Activated T-cell treated with anti-CD3 and anti-CD28 coated beads, Interleukin-2, amount 50 U/mL, for 1 hour (primary cell): ENCODE measurements at places on chromosomes 5 and 9.

GRCh38 chr9:2066312-2067273, 51.4 kb downstream of the SMARCA2 start:
- DNase-seq: no peak

- DNase-seq: no peak
These were observed 234.6 kb downstream of the CDK5RAP2 start for GRCh38 chr9:120345379-120345778.

GRCh38 chr5:82985763-82986162, 91.4 kb downstream of the TMEM167A start:
- DNase-seq: no peak

- no peak for DNase-seq
These were observed 26.1 kb upstream of the AKNA start for GRCh38 chr9:114413861-114414301.

GRCh38 chr9:105637787-105638395, 24.4 kb upstream of the TAL2 start:
- no peak for DNase-seq

DNA sequence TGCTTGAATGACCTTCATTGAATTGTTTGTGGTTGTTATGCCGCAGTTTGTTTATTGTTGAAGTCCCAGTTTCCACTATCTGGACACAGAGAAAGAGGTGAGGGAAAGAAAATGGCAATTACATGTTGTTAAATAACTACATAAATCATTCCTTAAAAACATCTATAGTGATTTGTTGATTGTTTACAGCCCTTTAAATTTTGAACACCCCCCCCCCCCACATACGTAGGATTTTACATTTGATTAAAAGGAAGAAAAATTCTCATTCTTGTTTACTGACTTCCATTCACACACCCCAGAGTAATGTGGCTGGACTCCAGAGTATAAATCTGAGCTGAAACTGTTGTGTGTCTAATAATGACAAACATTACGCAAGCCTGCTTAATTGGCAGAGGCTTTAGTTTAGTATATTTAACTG, 87.1 kb upstream of the FAM174A start:
- DNase-seq: no peak

GRCh38 chr9:113719919-113720318, 156.2 kb upstream of the ZNF618 start:
- no peak for DNase-seq

DNA sequence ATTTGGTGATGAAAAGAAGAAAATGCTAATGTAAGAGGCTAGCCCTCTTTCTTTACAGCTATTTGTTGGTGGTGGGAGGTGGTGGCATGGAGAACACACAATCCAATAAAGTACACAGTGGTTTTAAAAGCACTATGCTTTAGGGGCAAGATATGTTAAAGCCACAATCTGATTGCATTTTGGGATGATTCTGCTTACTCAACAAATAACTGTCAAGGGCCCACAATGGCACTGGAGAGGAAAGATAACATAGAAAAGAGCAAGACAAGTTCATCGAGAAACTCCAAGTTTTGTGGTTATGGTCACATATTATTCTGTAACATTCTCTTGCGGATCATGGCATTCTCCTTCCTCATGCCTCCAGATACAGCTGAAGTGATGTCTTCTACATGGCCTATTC, 38.8 kb downstream of the OTP start:
- DNase-seq: no peak

DNA sequence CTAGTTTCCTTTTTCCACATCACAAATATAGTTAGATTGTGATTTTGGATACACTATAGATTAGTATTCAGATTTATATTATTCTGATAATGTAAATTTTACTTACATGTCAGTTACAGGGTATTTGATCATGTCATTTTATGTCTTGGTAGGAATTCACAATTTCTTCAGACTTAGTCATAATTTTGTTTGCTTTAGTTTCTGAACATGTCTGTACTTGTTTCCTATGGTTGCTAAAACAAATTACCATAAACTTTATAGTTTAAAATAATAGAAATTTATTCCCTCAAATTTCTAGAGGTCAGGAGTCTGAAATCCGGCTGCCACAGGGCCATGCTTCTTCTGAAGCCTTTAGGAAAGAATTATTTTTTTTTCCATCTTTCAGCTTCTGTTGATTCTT, 1817.2 kb upstream of the CDH9 start:
- no peak for DNase-seq

DNA sequence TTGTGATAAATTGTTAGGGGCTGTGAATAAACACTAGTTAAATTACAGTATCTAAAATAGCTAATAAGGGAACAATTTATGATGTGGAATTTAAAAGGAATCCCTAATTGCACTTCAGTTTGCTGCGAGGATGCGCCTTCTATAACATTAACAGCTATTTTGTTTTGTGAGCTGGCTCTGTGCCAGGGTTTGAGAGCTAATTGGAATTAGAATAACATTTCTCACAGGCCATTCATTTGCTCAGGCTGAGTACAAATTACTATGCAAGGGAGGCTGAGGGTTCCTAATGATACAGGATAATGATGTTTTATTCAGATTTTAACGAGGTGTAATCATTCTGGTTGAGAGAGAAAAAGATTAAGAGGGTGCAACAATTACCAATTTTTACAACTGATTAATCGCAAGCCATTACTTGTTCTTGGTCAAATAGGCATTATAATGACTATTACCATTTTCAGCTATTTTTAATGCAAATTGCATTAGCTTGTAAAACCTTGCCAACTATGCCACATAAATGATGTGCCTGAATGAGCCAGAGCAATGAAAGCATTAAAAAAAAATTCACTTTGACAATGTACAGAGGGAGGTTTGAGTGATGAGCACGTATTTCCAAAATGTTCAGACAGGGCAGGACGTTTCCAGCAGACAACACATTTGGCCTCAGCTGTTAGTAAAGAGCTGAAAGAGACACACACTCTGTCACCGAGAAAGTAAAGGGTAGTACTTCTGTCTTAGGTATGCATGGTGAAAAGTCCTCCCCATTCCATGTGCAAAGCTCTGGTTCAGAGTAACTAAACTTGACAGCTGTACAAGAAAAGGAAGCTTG, 576.5 kb downstream of the TLE1 start:
- DNase-seq: no peak

GRCh38 chr5:59354811-59355210, 538.7 kb downstream of the PDE4D start:
- no peak for DNase-seq

DNA sequence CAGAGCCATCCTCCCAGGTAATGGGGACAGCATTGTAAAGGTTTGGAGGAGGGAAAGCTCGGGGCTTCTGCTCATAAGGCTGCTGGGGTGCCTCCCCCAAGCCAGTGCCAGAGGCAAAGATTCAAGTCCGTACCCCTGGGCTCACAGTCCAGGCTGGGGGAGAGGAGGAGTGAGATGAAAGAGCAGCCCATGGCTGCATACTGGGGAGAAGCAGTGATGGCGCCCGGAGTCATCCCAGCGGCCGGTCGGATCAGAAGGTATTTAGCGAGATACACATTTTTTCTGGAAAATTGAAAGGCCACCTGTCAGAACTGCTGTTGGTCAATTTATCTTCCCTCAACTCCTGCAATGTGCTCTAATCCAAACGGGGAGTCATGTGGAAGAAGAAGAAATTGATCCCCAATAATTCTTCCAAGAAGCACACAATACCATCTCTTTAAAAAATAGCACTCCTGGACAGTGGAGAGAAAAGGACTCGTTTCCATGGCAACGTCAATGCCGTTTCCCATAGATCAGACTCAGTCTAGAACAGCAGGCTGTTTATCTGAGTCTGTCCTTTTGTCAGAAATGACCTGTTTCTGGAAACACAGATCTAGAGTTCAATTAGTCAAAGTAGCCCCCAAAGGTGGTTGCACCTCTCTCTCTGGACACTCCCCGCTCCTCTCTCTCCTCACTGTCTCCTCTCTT, 65.9 kb downstream of the NSG2 start:
- no peak for DNase-seq

DNA sequence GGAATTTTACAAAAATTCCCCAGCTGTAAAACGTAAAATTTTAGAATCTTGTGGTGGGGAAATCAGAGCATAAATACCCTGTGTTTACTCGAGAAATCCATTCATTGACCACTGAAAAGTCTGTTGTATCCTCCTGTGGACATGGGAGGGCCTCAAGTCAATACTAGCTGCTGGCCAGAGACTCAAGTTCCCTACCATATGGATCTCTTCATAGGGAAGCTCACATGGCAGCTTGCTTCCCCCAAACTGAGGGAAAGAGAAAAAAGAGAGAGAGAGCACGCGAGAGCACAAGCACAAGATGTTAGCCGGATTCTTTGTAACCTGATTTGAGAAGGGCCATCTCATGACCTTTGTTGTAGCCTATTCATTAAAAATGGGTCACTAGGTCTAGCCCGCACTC, 591.9 kb downstream of the LRRC70 start:
- no peak for DNase-seq

DNA sequence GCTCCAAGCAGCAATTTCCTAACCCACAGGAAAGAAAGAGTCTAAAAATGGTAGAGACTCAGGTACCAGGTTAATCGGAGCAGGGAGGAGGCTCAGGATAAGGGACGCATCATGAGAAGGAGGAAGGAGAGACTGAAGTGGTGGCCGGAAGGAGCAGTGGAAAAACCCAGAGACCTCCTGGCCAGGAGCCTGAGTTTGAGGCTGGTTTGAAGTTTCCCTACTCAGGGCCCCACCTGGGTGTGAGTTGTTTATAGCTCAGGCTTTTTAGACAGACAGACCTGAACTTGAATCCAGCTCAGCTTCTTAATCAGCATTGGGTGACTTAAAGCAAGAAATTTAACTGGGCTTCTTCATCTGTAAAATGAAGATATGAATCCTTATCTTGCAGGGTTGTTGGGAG, 11.9 kb upstream of the AQP7 start:
- DNase-seq: no peak
